T-helper 2 cell treated with Interferon-gamma antibody and Interleukin-4, amounts not matched to agents 100 ng/mL and 5 ng/mL, for 36 hours (primary cell): ENCODE measurements at places on chromosomes 16 and 17. TPM values are rescaled to one million over a fixed set of nuclear protein-coding genes. Genes with fewer than 3 reads are reported as not detected.

HCRT gene
- not detected in 2 replicates for total RNA-seq

VASN gene
- not detected in 2 replicates for total RNA-seq

MT4 gene
- total RNA-seq = not detected in 2 replicates

GDPD3 gene
- 7.7 and 8.7 TPM in 2 replicates for total RNA-seq

LITAFD gene
- not detected in 2 replicates for total RNA-seq

DCAF7 gene
- 128 and 131 TPM in 2 replicates for total RNA-seq

OR4D1 gene
- total RNA-seq = 0.27 and 0.34 TPM in 2 replicates

SALL1 gene
- total RNA-seq = not detected in 2 replicates

LPO gene
- not detected in 2 replicates for total RNA-seq

SLC16A13 gene
- total RNA-seq = 19.5 and 19.9 TPM in 2 replicates

NTN3 gene
- not detected in 2 replicates for total RNA-seq

ITGB4 gene
- total RNA-seq = 0.30 and 1.7 TPM in 2 replicates

B3GNT9 gene
- total RNA-seq = 8.1 and 8.3 TPM in 2 replicates

GPR139 gene
- total RNA-seq = not detected in 2 replicates

COX10 gene
- total RNA-seq = 29.7 and 30.3 TPM in 2 replicates

CLEC18B gene
- 0.57 and 1.5 TPM in 2 replicates for total RNA-seq

MT1G gene
- total RNA-seq = 27.6 and 30.1 TPM in 2 replicates

WFIKKN2 gene
- total RNA-seq = not detected in 2 replicates

MYH2 gene
- not detected in 2 replicates for total RNA-seq

OGFOD1 gene
- total RNA-seq = 50.6 TPM in 2 replicates

ADAT1 gene
- total RNA-seq = 45.1 and 47.8 TPM in 2 replicates

ALOXE3 gene
- not detected in 2 replicates for total RNA-seq

ARSG gene
- 10.4 and 11.7 TPM in 2 replicates for total RNA-seq

CTRB2 gene
- total RNA-seq = not detected in 2 replicates

CDRT15L2 gene
- total RNA-seq = not detected in 2 replicates

NPIPB6 gene
- total RNA-seq = 2.0 and 2.1 TPM in 2 replicates

CCDC78 gene
- 4.3 and 5.4 TPM in 2 replicates for total RNA-seq

HOXB6 gene
- 0.30 TPM in 1 of 2 replicates, not detected in the other for total RNA-seq

CDRT15 gene
- total RNA-seq = not detected in 2 replicates

CA5A gene
- not detected in 2 replicates for total RNA-seq

MFAP4 gene
- not detected in 2 replicates for total RNA-seq

ZC3H7A gene
- 65.0 and 68.5 TPM in 2 replicates for total RNA-seq

CYLD gene
- 263 and 268 TPM in 2 replicates for total RNA-seq

SLC43A2 gene
- total RNA-seq = 0.41 and 0.43 TPM in 2 replicates

PPM1E gene
- 0.02 and 0.05 TPM in 2 replicates for total RNA-seq

ITGB3 gene
- 1.7 and 1.9 TPM in 2 replicates for total RNA-seq

WDR59 gene
- 63.9 and 65.8 TPM in 2 replicates for total RNA-seq

ATP1B2 gene
- total RNA-seq = 0.16 and 0.25 TPM in 2 replicates

KRT27 gene
- total RNA-seq = not detected in 2 replicates

LGALS9C gene
- total RNA-seq = 5.8 and 6.3 TPM in 2 replicates

ZNF629 gene
- total RNA-seq = 0.25 and 0.43 TPM in 2 replicates
